BE2C (cell line): ENCODE measurements at places on chromosomes 7 and 10.

DNA sequence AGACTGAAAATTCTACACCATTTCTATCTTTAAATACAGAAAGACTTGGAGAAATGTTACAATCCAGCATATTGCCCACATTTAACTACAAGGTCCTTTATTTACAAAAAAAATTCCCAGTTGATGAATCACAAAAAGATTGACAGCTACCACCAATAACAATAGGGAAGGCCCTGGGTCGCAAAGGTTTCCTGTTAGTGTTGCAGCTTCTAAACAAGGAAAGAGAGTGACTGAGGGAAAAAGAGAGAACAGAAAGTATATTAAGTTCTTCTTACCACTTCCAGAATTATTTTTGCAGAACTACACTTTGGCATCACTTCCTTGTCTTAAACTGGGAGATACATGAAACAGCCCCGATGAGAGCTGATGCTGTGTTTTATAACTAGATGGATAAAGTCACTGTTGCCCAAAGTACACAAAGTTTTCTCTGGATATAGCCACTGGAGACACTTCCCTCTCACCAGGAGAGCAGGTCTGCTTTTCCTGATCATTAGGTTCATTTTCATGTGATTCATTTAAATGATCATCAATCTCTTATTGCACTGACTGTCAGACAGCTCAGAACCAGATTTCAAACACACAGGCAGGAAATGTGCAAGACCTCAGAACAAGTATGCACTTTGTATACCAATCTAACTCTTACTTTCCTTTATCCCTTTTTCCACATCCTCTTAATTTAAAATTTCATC lies 57.0 kb downstream of the SHTN1 start:
- no peak for DNase-seq

- DNase-seq, result no peak
These were observed 170.9 kb upstream of the CDK1 start for GRCh38 chr10:60607372-60607771.

GRCh38 chr7:44711528-44711927 lies 37.1 kb upstream of the ZMIZ2 start:
- DNase-seq, result no peak

DNA sequence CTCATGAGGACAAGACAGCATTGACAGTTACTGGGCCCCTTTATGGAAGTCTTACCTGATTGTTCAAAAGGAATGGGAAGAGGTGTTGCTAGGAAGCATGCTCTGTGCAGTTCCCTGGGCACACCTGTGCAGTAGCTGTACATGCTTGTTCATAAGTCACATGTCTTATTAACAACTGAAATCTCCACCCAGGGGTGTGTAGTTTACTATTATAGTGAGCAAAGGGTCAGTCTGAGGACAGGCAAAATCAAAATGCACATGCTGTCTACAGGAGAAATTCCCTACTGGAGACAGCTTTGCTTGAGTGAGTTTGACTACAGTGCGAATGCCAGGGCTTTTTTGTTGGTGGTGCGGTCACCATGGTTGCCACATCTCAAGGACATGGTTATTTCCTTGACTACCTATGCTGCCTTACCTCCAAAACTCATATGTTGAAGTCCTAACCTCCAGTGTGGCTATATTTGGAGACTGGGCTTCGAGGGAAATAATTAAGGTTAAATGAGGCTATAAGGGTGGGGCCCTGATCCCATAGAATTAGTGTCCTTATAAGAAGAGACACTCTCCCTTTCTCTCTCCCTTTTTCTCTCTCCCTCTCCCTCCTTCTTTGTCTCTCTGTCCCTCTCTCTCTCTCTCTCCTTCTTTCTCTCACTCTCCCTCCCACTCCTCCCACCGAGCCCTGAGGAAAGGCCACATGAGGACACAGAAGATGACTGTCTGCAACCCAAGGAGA lies 48.3 kb upstream of the RNF32 start:
- DNase-seq, result no peak

DNA sequence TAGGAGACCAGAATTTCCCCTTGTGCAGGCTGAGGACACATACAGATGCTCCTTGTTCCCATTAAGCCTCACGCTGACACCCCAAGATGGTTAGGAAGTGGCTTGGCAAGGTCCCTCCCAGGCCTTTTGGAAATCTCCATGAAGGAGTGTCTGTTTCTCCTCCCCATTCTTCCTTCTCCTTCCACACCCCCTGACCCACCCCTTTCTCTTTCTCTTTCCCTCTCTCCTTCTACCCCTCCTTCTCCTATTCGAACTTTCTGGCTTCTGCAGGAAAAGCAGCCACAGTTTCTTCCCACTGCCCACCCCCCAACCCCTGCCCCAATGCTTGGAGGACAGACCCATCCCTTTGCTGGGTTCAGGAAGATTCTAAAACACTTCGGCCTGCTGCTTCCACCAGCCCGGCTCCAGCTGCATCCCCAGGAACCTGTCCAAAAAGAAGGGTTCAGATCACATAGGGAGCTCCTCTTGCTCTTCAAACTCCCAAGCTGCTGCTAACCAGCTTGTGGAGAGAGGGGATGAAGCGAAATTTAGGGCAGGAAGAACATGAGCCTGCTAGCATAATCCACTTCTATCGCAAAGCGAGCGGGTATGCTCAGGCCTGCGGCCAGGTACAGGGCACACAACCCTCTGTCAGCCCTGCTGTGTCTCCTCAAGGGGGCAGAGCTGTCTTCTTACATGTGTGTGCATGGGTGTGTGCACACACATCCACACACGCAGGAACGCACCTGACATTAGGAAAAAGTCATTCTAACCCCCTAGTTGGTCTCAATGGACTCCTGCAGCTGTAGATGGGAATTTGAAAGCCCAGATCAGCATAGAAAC lies 80.4 kb downstream of the PPP1R3C start:
- peak; percentile 23 for DNase-seq

- peak; percentile 79 for DNase-seq
These were observed 46.2 kb downstream of the GPAM start for GRCh38 chr10:112137154-112137987.

GRCh38 chr7:154917808-154918160 lies 85.1 kb downstream of the PAXIP1 start:
- no peak for DNase-seq
